IPS DF 6.9 (cell line): ENCODE measurements at places on chromosomes 3 and 15.

GRCh38 chr3:186821429-186822387, 15.4 kb upstream of the RFC4 start:
- DNase-seq = no peak

DNA sequence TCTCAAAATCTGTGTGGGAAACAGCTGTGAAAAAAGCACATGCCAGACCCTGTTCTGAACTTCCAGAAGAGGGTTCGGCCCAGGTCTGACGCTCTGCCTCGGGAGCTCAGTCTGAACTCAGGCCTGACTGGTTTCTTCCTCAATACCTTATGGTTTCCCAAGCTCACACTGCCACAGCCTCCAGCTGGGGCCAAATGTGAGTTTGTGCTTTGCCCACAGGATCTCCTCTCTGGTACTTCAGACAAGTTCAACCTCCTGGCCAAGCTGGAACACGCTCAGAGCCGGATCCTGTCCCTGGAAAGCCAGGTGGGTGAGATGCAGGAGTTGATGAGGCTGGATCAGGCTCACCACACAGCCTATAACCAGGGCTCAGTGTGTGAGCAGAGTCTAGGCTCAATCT, 33.8 kb downstream of the CYP11A1 start:
- DNase-seq = no peak

DNA sequence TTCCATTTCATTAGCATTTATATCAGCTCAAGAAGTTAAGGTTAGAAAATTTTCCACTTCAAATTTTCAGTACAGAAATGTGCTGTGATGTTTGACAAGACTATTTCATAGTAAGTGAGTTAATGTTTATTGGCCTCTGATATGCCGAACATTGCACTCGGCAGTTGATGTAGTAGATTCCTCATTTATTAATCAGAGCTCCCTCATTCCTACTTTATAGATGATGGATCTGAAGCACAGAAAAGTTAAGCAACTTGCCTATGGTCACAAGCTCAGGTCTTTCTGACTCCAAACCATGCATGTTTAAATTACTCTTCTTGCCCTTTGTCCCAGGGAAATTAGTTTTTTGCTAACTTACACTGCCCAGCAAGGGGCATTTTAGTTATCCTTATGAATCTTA, 92.0 kb downstream of the ATG7 start:
- DNase-seq = no peak

DNA sequence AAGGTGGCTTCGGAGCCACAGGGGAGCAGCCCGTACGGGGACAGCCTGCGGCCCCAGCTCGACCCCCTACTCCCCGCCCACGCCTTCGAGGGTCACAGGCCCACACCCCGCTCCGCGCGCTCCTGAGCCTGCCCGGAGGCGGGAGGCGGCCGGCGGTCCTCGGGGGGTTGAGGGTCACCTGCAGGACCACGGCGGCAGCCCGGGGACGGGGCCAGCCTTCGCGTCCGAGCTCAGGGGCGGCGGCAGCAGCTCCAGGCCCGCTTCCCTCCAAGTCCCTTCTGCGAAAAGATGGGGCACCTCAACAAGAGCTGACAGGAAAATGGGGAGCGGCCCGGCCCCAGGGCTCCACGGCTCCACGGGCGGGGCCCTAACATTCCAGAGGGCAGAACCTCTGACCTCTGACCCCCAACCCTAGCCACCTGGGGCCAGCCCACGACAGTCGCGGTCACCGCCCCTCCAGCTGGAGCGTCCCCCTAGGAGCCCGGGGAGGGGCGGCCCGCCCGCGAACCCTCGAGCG, 428 bp downstream of the LYSMD4 start:
- no peak for DNase-seq

DNA sequence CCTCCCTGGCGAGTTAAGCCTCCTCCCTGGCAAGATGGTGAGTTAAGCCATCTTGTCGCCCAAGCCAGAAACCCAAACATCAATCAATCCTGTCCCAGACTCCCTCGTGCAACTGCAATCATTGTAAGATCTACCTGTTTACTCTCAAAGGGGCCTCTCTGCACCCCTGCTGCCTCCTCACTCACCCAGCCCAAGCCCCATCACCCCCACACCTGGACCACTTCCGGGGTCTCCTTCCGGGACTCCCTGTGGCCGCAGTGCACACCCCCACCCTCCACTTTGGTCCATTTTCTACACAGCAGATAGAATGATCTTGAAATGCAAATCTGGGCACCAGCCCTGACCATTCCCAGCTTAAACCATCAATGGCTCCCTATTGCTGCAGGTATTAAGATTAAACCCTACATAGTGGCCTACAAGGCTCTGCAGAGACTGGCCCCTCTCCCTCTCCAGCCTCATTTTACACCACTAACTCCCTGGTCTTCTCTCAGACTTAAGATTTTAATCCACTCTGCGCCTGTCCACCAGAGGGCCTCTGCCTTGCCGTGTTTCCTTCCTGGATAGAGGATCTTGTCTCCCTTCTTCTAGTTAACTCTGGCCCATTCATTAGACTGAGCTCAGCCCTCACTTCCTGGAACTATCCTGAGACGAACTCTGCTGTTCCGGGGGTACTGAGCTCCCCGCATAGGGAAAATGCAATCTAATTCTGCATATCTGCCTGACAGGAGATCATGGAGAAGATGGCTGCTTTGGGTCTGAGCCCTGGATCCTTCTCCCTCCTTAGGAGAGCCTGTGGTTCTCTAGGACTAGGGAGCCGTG, 41.9 kb upstream of the SLC6A1 start:
- peak; percentile 25 for DNase-seq

DNA sequence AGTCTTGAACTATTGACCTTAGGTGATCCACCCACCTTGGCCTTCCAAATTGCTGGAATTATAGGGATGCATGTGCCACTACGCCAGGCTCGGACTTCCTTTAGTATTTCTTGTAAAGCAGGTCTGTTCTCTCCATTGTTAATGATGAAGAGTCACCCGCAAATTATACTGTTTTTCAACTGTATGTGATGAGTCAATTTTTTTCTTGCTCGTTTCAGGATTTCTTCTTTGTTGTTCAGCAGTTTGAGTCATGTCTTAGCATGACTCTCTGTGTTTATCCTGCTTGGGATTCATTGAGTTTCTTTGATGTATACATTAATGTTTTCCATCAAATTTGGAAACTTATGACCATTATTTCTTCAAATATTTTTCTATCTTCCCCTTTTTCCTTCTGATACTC, 28.9 kb downstream of the GRAMD1C start:
- DNase-seq = no peak

DNA sequence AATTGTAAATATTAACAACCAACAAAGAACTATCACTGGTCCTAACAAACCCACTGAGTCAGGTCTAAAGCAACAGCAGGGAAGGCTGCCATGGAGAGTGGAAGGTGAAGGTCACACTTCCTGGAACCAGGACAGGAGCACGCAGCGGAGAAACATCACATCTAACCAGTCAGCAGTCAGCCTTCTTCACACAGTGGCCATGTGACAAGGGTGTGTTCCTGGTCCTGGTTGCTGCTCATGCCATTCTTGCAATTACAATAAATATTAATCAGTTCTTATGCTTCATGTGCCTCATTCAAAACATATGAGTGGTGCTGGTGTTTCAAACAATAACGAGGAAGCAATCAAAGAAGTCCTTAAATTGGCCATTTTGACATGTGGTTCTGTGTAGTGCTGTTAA, 162.8 kb downstream of the ARRDC4 start:
- no peak for DNase-seq

GRCh38 chr15:25474251-25474650, 35.4 kb upstream of the UBE3A start:
- DNase-seq = no peak

DNA sequence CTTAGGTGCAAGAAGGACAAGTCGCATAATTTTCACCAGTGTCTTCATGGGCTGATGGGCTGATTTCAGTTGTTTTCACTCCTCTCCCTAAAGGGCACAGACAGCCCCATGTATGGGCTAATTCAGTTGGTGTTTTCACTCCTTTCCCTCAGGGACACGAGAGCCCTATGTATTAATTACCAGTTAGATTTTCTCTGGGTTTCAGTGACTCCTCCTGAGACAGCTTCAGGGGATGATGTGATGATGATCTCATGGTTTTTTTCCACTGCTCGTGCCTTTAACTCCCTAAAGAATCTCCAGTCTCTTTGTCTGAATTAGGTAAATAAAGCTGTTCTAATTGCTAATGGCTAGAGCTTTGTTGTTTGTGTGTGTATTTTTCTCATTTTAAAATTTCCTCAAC, 9.9 kb downstream of the RAMAC start:
- DNase-seq = no peak

DNA sequence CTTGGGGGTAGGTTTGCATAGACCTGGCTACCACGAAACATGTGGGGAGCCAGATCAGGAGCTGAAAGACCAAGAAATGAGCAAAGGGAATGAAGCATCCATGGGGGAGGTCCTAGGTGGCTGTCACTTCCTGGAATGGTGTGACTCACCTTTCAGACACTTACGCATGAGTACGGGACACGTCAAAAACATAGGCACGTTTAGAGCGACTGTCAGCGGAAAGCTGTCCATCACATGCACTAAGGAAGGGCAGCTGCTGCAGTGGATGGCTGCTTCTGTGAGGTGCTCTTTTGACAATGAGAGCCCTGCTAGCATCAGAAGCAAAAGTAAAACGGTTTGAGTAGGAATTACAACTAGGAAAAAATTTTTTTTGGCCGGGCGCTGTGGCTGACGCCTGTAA, 244.6 kb upstream of the CCDC54 start:
- no peak for DNase-seq

DNA sequence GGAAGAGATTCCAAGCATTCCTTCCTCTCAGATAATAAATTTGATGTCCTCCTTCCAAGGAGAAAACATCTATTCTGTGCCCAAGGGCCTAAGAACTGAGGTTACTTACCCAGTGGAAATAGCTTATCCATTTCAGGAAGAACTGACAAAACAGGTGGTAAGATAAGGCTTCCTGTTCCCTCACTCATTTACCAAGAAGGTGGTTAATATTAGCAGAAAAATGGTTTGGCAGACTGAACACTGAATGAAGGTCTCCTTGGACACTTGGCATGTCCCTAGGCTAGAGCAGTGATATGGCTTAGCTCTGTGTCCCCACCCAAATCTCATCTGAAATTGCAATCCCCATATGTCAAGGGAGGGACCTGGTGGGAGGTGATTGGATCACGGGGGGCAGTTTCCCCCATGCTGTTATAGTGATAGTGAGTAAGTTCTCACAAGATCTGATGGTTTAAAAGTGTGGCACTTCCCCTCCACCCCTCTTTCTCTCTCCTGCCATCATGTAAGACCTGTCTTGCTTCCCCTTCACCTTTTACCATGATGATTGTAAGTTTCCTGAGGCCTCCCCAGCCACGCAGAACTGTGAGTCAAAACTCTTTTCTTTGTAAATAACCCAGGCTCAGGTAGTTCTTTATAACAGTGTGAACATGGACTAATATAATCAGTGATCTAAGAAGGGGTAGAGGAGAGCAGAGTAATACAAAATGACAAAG, 127.4 kb downstream of the ST8SIA2 start:
- no peak for DNase-seq

- DNase-seq = no peak
These were observed 52.6 kb upstream of the ZNF385D start for GRCh38 chr3:21803604-21804003.

- DNase-seq = no peak
These were observed 25.8 kb upstream of the CNTN3 start for GRCh38 chr3:74640211-74640610.

DNA sequence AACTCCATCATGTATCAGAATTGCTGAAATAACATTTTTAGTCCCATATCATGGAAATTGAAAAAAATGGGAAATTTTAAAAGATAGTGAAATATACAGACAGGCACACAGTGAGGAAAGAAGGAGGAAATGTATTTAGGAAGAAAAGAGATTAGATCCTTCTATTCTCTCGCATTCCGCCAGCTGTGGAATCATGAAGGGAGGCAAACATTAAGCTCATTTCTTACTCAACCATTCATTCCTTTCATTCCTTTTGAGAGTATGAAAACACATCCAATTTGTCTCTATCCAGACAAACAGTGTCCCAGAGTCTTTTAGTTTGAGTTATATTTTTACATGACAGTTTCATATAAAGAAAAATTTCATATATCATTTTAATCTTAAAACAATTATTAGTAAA, 52.5 kb upstream of the KCNMB2 start:
- DNase-seq = no peak

DNA sequence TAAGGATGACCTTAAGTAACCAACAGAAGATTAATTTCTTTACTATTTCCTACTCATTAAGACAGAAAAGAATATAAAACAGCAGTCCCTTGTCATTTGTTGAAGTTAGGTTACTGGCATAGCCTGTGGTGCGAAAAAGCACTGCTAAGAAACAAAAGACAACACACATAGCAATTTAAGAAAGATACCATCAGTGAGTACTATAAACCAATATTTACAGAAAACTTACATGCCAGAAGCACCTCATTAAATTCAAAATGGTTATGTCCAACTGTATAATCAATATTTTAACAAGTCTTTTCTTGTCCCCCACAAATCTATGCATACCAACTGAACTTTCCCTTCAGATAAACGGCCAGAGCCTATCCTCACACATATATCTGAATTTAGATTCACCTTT, 42.0 kb downstream of the ANKRD28 start:
- DNase-seq = no peak

- DNase-seq = no peak
These were observed 834.5 kb downstream of the ZPLD1 start for GRCh38 chr3:103269287-103269686.

GRCh38 chr15:51077221-51078153, 17.2 kb downstream of the TNFAIP8L3 start:
- peak; percentile 58 for DNase-seq

DNA sequence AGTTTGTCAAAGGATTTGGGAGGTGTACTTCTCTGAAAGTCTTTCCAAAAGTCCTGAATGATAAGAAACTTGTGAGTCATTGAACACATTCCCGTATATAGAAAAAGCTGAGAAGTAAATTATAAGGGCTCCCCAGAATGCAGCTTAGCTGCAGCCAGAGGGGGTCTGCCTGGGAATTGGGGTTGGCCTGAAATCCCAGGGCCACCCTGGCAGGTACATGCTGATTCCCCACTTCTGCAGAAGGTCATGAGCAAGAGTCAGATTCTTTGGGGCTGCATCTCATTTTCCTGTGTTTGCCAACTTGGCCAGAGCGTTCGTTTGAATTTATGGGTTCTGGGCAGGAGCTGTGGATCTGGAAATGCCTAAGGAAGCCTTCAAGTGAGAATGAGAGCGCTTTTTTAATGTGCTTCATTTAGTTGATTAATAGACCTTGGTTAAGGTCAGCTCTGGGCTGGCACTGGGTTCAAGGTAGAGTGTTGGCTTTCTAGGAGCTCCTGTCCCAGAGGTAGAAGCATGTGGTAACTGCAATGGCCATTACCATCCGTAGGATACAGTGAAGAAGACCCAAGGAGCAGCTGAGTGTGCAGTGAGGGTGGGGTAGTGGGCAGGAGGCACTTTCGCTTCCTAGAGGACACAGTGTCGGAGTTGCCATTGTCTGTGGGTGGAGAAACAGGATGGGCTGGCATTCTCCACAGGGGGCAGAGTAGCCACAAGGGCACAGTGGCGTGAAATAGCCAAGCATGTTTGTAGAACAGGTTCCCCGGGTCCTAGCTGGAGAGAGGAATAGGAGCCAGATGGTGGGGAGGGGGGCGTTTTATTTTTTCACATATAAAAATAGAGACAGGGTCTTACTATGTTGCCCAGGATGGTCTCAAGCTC, 3.2 kb downstream of the SLC6A6 start:
- DNase-seq = no peak

GRCh38 chr15:49323207-49323606, 99.8 kb upstream of the FGF7 start:
- no peak for DNase-seq

GRCh38 chr3:73661265-73661664, 36.5 kb upstream of the PDZRN3 start:
- no peak for DNase-seq

GRCh38 chr3:76131396-76132153, 346.2 kb upstream of the ZNF717 start:
- DNase-seq = no peak
